BJ (cell line): ENCODE measurements at places on chromosomes 6 and 20.

GRCh38 chr6:13495112-13495776, 7.8 kb upstream of the GFOD1 start:
- DNase-seq = no peak

DNA sequence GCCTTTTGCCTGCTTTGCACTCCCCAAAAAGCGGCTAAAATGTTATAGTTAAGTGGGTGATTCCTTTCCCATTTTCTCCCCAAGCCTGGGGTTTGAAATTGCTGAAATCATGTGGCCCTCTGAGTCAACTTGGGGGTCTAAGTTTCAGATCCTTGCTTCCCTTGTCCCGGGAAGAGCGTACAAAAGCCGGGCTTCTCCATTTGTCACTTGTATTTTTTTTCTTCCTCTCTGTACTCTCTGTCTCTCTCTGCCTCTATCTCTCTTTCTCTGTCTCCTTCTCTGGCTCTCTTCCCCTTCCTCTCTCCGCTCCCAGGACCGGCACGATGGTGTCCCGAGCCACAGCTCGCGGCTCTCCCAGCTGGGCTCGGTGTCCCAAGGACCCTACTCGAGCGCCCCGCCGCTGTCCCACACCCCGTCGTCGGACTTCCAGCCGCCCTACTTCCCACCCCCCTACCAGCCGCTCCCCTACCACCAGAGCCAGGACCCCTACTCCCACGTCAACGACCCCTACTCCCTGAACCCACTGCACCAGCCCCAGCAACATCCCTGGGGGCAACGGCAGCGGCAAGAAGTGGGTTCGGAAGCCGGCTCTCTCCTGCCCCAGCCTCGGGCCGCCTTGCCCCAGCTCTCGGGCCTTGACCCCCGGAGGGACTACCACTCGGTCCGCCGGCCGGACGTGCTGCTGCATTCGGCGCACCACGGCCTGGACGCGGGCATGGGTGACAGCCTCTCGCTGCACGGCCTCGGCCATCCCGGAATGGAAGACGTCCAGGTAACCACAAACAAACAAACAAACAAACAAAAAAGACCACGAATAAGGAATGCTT, 4.6 kb downstream of the TFAP2B start:
- no peak for DNase-seq

GRCh38 chr20:19897891-19898290, 119.3 kb upstream of the NAA20 start:
- DNase-seq = no peak

DNA sequence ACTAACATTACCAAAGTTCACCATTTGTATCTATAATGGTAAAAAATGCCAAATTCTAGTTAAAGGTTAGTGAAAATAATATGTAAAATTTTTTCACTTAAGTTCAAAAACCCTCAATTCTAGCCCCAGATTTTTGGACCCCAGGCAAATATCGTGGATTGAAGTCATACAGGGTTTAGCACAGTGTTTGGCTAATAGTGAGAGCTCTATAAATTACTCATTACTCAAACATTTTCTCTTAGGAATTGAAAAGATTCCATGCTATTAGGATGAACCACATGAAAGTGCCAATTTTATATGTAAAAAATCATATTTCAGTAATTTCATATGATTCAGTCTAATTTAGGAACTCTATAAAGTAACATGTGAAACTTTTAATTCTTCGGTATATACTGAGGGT, 170.3 kb upstream of the PREP start:
- DNase-seq = no peak

DNA sequence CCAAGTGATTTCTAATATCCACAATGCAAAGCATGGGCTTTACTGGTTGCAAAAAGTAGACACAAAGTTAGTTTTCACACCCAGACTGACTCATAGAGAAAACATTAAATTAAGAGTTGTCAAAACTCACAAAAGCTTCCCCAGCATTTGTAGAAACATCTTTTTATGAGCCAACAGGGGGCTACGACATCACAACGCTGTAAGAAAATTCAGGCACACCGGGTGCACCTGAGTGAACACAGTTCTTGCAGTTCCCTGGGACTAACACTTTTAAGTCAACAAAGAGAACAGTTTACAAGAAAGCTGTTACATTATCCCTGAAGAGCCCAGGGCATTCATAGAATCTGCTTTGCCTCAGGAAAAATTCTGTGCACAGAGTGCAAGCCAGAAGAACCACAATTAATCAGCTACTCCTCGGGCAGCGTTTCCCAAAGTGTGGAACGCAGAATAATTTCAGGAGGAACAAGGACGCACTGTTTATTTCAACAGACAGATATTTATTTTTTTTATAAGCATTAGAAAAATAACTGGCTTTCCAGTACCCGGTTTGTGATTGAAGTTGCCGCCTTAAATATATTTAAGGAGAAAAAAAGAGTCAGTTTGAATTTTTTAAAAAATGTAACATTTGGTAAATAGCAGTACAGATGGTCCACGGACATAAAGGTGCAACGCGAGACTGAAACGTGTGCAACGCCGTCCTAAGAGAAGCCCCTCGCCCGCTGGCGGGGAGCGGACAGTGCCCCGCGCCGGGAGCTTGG, 1.2 kb downstream of the NCOA5 start:
- DNase-seq = no peak
